ENCODE measurements at places on chromosomes 7 and 10.

DNA sequence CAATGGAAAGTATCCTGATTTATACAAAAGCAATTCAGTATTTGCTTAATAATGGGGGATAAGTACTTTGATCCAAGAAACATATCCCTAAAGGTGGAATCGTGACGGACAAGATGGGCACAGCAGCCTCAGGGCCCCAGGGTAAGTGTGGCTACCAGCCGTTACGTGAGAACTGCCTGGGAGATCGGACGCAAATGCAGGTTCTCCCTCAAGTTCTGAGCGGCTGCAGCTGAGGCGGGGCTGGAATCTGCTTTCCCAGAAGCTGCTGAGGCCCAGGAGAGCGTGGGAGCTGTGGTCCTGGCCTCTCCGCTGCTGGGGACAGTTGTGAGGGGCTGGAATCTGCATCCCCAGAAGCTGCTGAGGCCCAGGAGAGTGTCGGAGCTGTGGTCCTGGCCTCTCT is 13.5 kb downstream of the FOXL3 start:
- no peak for DNase-seq

DNA sequence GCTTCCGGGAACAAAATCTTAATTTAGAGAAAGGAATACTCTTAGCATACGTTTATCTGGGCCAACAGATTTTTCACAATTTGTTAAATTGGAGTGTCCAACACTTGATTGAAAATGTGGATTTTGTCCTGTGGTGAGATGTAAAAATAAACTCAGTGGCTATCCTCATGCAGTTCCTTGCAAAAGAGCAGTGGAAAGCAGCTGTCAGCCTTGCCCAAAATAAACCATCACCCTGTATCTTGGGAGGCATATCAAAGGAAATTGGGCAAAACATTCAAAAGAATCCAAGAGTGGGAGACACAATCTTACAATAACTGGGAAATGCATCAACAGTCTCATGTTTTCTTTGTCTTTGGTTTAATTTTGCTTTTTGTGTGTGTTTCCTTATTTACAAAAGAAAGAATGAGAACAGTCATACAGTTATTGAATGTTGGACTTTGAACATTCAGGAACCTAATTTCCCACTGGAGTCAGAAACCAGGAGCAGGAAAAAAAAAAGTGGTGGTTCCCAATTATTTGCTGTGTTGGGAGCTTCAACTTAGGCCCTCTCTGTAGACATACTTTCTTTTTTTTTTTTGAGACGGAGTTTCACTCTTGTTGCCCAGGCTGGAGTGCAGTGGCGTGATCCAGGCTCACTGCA is 44.4 kb upstream of the DGKI start:
- DNase-seq: no peak

DNA sequence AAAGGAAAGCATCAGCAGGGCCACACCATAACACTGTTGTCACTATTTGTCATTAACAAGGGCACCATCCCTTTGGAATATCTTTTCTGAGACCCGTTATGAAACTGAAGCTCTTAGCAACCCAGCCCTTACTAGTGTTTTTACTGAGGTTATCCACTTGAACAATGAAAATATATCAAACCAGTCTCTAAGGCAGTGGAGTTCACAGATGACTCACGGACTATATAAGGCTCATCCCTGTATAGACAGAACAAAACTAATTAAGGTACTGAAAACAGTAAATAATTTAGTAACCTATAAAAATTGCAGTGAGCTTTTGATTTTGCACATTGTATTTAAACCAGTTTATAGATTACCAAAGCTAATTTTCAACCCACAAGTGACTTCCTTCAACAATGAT is 196.0 kb downstream of the ELAPOR2 start:
- no peak for DNase-seq

DNA sequence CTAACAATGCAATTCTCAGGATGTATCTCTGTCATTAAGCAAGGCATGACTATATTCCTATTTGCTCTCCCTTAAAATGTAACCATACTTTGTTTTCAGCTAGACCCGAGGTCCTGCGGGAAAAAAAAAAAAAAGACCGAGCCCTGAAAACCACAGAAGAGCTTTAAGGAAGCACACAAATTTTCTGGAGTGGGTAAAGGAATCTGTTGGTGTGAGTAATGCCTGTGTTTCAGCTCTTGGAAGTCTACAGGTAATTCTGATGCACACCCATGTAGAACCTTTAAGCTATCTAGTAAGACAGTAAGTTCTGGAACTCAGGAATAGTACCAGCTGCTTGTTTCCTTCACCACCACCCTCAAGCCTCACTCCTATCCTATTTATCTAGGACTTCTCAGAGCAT is 351.1 kb downstream of the PARD3 start:
- DNase-seq: no peak

DNA sequence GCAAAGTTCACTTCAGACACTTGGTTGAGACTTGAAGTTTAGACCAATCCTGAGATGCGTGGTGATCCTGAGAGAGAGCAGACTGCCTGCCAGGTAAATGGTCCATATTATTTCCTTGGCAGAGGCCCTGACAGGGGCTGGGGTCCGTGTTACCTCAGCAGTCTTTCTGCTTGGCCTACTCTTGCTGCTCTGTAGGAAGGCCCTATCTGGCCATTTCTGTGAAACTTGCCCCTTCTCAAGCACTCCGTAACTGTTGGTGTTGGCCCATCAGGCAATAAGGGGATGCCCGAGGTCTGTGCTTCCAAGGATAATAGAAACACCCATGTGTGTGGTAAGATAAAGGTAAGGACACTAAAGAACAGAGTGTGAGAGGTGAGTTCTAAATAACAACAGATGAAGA is 20.0 kb downstream of the LOXL4 start:
- DNase-seq: no peak

- DNase-seq: no peak
Observed at GRCh38 chr7:131529179-131529578, 27.2 kb downstream of the PODXL start.

DNA sequence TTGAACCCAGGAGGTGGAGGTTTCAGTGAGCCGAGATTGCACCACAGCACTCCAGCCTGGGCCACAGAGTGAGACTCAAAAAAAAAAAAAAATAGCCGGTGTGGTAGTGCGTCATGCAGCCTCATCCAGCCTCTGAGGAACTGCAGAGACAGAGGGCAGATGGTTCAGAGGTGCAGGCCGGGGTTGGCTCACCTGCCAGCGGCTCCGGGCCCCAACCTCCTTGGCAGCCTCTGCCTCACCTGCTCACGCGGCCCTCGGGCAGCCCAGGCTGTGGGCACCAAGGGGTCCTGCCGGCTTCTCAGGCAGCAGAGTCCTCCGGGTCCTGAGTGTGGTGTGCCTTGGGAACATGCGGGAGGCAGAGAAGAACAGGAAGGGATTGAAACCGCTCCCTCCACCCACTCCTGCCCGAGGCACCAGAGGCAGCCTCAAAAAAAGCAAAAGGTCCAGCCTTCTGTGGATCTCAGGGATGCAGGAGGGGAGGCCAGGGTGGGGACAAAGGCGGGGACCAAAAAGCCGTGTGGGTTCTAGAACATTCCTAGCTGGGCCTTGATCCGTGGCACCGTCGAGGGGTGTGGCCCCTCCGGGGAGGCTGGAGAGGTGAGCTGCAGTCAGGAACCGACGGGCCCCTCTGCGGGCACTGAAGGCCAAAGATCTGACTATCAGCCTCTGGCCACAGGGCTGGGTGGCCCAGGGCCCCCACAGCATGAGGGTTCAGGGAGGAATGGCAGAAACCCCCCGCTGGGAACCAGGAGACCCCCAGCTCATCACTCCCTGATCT is 55.4 kb upstream of the DNAJB6 start:
- DNase-seq: no peak

DNA sequence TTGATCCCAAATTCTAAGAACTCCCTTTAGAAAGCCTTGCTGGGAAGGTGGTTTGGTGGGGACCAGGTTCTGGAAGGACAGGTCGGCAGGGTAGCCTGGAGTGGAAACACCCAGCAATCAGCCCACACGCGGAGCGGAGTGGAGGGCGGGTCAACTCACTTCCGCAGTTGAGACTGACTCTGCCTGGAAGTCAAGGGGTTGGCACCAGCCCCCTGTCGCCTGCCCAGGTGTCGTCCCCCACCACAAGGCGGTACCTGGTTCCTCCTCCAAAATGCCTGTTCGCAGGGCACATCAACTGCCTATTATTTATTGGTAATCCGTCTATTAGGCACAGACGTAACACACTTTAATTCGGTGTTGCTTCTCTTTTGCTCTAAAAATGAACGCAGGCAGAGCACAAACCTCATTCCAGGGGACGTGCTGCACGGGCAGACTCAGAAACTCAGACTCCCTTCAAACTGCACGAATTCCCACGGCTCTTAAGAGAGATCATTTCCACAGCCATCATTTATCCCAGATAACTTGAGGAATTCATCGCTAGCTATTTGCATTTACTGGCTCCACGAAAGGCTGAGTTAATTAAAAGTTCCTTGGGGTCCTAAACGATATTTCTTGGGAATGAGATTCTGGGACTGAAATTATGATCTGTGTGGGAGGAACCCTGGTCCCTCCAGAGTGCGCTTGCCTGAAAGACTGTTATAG is 248.2 kb upstream of the PPP2R2D start:
- DNase-seq: no peak

DNA sequence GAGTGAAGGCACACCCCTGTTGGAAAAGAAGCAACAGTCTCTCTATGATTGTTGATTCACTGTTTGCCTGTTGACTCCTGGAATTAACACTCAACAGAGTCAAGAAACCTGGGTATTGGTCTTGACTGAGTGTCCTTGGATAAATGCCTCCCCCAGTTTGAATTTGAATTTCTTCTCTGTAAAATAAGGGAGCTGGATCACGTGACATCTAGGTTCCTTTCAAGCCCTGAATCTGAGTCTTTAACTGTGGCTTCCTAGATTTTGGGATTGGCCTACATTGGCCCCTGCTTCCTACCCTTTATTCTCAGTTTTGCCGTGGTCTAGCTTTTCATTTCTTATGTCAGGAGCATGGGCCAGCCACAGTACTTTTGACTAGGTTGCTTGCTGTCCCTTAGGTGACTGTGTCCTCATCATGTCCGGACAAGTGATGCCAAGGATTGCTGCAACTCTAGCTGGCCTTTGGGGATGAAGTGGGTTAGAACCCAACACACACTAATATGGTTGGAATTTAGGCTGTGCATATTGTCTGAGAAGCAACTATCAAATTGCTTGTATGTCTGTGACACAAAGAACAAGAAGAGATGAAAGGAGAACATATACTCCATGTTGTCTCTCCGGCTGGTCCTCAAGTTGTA is 35.4 kb downstream of the CALD1 start:
- no peak for DNase-seq

DNA sequence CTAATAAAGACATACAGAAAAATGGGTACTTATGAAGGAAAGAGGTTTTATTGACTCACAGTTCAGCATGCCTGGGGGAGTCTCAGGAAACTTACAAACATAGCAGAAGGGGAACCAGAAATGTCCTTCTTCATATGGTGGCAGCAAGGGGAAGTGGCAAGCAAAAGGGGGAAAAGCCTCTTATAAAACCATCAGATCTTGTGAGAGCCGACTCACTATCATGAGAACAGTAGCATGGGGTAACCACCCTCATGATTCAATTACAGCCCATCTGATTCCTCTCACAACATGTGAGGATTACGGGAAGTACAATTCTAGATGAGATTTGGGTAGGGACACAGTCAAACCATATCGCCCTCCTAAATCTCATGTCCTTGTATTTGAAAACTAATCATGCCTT is 1305.4 kb upstream of the SORCS1 start:
- no peak for DNase-seq

- no peak for DNase-seq
Observed at GRCh38 chr7:81161451-81162075, 242.7 kb upstream of the SEMA3C start.

- DNase-seq: no peak
Observed at GRCh38 chr10:127980898-127981297, 74.0 kb downstream of the PTPRE start.

DNA sequence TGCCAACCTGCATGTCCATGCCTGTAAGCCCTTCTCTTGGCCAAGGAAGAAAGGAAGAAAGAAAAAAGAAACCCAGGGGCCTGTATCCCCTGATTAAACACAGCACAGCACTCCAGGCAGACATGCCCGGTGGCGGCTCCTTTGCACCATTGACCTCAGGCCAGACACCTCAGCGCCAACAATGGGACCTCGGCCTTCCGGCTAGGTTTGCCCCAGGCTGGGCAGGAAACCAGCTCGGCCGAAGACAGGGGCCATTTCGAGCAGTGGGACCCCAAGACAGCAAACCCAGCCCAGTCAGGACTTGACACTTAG is 2.8 kb downstream of the HOXA10 start:
- DNase-seq: peak; percentile 10

GRCh38 chr7:122532406-122533269 is 166.3 kb downstream of the RNF133 start:
- no peak for DNase-seq

GRCh38 chr10:13705526-13706174 is 118.9 kb downstream of the PRPF18 start:
- no peak for DNase-seq

DNA sequence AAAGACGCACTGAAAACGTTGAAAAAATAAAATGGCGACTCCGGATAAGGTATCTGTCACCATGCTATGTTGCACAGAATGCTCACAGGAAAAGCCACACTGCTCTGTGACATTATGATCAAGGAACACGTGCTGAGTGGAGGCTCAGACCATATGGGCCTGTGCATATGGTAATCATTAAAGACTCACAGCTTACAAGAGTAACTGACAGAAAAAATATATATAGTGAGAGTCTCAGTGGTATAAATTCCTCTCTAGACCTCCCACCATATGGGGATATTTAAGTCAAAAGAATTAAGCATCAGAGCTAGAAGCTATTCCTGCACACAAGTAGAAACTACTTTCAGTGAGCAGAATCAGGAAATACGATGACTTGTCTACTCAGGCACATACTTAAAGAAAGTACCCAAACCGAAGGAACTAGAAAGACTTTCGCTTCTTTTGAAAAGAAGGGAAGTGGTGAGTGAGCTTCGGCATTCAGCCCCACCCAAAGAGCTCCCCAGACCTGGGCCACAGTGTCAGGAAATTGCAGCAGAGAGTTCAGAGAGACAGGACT is 65.1 kb upstream of the MPP7 start:
- DNase-seq: peak; percentile 50

DNA sequence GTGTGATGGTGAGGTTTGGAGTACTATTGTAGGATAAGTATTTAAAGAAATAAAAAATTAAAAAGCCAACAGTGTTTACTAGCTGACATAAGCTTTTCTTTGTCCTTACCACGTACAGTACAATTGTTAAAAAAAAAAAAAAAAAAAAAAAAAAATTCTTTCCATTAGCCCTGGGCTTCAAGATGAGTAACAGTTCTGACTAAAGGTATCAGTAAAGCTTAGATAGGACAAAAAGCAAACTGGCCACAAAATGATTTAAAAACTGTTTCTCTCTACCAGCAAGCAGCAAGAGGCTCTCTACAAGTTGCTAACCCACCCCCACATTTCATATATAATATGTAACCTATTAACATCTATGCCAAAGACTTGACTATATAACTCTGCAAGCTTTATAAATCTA is 17.5 kb downstream of the HYCC1 start:
- DNase-seq: no peak

- no peak for DNase-seq
Observed at GRCh38 chr7:92563345-92563744, 26.8 kb downstream of the FAM133B start.

- DNase-seq: no peak
Observed at GRCh38 chr10:17031637-17032635, 97.7 kb downstream of the CUBN start.

Measured in activated CD8-positive, alpha-beta memory T cell treated with anti-CD3 and anti-CD28 coated beads, Interleukin-2, amount 50 U/mL, for 4 hours (primary cell).